ENCODE measurements at places on chromosomes 7 and 10.

DNA sequence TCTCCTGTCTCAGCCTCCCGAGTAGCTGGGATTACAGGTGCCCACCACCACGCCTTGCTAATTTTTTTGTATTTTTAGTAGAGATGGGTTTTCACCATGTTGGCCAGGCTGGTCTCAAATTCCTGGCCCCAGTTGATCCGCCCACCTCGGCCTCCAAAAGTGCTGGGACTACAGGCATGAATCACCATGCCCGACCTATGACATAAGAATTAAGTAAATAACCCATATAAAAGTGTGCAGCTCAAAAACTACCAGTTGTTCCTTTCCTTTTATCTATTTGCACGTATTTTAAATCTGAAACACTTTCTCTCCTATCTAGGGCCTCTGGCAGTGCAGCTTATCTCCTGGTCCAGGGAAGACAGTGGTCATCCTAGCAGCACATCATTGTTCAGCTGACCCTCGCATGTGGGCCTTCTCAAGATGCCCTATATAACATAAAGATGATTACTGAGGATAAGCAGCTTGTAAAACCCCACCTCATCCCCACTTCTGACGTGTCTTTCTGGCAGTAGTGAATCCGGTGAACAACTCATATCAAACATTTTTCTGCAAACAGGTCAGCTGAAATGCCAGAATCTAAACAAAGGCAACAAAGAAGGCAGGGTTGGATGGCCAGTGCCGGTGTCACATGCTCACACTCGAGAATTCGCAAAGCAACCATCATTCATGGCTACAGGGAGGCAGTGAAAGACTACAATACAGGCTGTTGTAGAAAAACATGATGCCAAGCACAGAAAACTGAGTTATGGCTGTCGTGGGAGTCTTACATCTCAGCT, 36.0 kb upstream of the KCNIP2 start:
- no peak for DNase-seq

DNA sequence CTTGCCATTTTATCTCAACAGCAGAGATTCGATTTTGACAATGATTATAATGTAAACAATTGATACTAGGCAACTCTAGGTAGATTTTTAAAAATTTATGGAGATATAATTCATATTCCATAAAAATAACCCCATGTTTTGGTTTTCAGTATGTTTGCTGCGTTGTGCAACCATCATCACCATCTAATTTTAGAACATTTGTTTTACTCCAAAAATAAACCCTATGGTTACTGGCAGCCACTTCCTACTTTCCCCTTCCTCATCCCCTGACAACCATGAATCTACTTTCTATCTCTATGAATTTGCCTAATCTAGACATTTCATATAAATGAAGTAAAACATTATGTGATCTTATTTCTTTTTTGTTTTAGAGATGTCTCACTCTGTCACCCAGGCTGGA, 401.9 kb downstream of the THSD7A start:
- no peak for DNase-seq

- no peak for DNase-seq
Observed at GRCh38 chr10:47337310-47337709, 10.9 kb upstream of the RBP3 start.

- no peak for DNase-seq
Observed at GRCh38 chr7:90857603-90858002, 261.5 kb downstream of the CDK14 start.
